ENCODE measurements at places on chromosomes 2 and 18.

DNA sequence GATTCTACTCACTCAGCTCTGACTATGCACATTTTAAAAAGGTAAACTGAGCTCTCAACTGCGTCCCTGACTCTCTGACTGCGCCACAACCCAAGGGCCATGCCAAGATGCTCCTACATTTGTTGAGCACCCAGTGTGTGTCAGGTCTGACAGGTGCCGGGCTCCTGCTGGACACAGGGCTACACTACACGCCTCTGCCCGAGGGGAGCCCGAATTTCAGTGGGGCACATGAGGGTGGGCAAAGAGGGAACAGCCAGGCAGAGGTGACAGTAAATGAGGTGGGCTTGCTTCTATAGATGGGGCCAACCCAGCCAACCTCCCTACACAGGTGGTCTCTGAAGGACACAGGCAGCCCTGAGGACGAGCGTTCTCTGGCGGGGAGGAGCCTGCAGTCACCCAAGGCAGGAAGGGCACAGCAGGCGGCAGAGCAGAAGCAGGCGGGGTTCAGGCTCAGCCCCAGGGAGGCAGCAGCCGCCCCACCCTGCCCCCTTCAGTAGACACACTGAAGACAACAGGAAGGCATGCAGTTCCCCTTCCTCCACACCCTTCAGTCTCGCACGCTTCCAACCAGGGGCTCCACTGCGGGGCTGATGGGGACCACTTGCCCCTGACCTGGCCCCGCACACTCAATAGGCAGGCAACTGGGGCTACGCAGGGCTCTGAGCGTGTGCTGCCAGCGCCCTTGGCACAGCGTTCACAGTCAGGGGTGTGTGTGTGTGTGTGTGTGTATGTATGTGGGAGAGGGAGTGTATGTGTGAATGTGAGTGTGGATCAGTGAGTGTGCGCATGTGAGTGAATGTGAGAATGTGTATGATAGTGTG, 98.4 kb downstream of the UXS1 start:
- DNase-seq: peak; percentile 87

- no peak for DNase-seq
Measured at GRCh38 chr2:146879882-146880281, 964.9 kb upstream of the ACVR2A start.

DNA sequence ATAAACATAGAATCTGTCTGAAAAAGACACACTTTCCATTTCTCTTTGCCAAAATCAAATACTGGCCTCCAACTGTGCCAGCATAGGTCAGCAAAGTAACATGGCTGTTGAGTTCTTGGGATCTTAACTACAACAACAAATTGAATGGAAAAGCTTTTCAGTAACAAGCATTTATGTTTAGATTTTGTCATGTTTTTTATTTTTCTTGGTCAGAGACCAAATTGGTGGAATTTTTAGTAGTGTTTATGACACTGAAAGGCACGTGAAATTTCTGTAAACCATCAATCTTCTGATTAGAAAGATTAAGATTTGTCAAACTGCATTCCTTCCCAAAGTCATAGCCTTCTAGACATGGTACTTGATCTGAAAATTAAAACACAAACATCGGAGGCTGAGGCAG, 77.6 kb downstream of the PDE1A start:
- no peak for DNase-seq

DNA sequence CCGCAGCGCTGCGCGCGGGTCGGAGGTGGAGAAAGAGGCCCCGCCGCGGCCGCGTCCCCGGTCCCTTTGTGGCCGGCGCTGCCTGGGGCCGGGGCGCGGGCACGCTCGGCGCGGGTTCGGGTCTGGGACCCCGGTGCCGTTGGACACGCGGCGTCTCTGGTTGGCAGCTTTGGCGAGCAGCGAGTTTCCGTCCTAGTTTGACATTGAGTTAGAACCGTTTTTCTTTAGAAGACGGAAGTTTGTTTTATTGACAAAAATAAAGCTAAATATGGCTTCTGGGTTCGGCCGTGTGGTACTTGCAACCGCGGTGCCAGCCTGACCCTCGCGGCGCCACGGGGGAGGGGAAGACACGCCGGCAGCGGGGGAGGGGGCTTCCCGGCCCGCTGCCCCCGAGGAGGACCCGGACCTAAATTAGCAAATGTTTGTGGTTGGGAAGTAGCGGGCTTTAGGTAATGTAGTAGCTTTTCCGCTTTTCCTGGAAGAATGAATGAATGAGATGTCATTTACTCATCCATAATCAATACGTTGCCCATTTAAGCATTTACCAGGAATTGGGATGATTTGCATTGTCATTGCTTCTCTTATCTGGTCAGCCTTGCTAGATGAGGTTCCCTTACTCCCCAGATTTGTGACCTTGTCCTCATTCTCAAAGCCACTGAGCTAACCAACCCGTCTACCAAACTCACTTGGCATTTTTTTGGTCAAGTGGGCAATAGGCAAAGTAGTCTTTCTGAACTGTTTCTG, 530 bp downstream of the GALNT1 start:
- DNase-seq: peak; percentile 18

DNA sequence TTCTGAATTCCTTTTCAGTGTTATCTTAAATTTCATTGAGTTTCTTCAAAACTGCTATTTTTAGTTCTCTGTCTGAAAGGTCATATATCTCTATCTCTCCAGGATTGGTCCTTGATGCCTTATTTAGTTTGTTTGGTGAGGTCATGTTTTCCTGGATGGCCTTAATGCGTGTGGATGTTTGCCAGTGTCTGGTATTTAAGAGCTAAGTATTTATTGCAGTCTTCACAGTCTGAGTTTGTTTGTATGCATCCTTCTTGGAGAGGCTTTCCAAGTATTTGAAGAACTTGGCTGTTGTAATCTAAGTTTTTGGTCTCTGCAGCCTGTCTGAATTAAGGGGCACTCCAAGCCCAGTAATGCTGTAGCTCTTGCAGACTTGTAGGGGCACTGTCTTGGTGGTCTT, 249.3 kb downstream of the ZNF385B start:
- DNase-seq: no peak

DNA sequence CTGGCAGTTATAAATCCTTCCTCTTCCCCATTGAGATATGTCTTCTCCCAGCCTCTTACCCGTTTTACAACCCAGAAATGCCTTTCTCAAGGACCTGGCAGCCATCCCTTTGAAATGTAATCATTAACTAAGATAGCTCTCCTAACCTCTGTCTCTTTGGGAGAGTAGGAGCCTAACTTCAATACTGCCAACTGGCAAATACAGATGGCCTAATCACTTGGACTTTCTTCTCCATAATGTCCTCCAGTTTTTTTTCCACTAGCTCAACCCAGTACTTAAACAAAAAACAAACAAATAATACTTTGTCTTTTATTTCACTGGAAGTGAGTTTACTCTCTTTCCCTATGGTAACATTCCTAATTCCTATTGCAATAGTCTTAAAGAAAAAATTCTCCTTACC, 1391.1 kb downstream of the SUCLG1 start:
- DNase-seq: no peak

DNA sequence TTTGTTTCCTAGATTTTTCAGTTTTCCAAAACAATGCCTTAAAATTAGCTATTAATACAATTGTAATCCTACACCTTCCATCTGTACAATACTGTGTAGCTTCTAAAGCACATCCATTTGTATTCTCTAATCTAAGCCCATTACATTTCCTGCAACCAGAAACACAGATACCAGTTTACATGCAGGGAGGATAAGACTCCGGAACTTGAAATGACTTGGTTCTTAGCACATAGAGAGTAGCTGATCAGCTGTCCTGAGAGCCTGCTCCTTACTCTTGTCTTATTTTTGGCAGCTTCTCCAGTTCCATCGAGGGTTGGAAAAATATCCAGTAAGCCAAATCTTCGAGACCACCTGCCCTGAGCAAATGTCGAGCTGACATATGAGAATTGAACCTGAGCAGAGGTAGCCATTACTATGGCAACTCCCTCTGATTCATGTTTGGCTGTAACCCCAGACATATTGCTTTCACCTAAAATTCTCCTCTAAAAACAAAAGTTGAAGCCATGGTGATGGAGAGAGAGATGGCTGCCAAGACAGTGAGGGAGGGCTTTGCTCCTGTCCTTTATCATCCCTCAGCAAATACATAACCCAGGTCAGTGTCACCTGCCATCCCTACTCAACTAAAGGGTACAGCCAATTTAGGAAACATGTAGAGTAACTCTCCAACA, 542.8 kb downstream of the IRS1 start:
- no peak for DNase-seq

DNA sequence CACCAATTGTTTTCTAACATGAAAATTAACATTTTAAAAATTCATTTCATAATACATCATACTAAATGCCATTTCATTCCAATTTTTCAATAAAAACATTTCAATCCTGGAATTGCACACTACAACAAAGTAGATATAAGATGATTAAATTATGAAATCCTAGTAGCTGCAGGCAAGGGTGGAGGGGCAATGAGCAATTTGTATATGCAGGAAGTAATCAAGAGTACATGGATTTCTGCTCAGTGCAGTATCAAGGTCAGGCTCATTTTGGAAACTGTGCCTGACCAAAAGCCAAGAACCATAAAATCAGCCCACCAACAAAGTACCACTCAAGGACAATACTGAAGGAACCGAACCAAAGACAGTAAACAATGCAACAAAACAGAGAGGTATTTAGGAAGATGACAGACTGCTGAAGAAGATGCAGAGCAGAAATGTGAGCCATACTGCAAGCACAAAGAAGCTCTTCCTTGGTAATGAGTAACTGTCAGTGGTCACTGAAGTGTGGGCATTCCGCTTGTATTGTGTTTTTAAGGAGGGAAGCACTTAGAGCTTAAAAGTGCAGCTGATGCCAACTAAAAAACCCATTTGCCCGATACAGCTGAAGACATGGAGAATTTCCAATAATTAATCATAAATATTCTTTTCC, 34.5 kb upstream of the DSEL start:
- DNase-seq: no peak

GRCh38 chr2:72901426-72901825, 14.2 kb downstream of the SPR start:
- DNase-seq: no peak

GRCh38 chr18:46155641-46156051, 51.5 kb downstream of the HAUS1 start:
- DNase-seq: peak; percentile 95

DNA sequence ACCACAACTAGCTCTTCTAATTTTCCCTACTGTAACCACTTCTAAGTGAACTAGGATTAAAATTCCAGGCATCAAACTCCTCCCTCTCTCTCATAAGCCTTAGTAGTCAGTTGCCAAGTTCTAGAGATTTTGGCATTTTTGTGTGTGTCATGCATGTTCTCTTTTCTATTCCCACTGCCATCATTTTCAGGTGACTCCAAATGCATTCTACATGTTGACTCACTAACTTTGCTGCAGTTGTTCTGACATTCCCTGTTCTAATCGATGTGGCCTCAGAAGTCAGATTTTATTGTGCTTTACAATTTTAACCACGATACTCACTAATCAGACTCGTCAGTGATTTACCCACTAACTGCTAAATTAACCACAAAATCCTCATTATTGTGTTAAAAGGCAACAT, 13.3 kb downstream of the DSC1 start:
- DNase-seq: no peak

DNA sequence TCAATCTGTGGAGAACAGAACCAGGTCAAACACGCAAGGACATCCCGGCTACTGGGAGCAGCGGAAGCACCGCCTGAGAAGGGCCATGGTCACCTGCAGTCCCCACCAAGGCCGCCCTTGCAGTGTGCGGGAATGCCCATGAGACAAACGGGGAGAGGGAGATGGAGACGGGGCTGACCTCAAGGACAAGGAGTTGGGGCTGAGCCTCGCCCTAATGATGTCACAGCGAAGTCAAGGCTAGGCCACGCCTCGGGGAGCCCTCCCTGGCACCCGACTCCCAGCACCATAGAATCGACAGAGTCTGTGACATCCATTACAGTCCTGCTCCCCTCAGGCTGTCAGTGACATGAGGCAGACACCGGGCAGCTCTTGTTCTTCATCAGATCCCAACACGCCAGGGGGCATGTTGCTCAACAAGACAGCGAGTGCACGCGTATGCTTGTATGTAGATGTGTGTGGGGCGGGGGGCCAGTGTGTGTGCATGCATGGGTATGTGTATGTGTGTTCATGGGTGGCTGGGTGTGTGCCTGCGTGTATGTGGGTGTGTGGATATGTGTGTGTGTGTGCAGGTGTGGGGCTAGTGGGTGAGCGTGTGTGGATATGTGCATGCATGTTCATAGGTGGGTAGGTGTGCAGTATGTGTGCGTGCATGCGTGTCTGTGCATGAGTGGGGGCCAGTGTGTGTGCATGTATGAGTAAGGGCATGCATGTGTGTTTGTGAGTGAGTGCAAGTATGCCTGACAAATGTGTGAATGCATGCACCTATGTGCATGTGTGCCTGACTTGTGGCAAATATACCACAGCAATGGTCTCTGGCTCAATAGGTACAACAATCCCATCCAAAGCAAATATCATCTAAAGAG, 57.0 kb downstream of the ANKMY1 start:
- no peak for DNase-seq

DNA sequence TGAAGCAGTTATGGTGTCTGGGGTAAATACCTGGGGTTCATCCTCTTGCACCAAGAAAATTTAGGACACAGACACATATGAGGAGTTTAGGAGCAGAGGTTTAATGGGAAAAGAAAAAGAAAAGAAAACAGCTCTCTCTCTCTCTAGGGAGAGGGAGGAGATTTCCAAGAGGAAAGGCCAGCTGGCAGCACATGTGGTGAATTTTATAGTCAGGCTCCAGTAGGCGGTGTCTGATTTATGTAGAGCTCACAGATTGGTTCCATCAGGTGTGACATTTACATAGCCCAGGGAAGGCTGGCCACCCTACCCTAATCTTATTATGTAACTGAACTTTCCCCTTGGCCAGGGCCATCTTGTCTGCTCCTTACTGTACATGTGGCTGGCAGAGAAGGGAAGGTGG, 297.5 kb upstream of the RGPD4 start:
- DNase-seq: no peak
